ENCODE measurements at places on chromosomes 3 and 15.

DNA sequence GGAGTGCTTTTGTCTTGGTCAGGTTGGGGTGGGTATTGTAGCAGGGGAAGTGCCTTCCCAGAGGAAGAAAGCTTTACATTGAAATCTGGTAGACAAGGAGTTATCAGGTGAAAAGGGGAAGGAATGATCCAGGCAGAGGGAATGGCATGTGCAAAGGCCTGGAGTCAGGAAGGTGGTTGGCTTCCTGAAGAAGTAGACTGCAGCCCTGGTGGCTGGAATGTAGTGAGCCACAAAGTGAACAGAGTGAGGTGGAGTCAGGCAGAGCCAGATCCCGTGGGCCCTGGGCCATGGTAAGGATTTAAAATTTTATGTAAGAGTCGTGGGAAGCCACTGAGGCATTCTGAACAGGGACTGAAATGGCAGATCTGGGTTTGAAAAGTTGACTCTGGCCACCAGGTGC lies 58.3 kb downstream of the RAB11A start:
- no peak for DNase-seq

DNA sequence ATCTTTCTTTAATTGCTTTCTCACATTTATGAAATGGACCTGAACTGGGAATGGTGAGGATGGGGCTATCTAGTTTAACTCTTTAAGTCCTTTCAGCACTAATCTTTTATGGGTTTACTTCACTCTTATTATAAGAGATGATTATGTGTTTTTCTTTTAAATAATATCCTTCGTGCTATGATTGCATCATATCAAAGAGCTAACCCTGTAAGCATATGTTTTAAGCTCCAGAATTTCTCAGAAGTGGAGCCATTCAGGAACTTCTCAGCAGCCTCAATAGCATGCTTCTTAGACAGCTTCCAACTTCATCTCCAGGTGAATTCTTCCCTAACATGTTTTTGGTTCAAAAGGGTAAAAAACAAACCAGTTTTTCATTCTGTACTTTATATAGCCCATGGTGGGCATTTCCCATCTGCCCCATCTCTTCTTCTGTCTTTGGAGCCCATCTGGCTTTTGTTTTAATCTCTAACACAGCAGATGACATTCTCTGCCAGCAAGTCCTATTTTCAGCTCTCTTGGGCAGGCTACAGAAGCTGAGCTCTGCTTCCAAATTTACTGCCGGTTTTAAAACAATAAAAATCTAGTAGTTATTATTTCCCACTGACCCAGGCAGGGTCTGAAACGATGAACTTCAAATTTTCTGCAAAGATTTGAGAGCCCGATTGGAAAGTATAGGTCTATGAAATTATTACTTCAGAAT lies 26.8 kb upstream of the IL1RAP start:
- DNase-seq: no peak

DNA sequence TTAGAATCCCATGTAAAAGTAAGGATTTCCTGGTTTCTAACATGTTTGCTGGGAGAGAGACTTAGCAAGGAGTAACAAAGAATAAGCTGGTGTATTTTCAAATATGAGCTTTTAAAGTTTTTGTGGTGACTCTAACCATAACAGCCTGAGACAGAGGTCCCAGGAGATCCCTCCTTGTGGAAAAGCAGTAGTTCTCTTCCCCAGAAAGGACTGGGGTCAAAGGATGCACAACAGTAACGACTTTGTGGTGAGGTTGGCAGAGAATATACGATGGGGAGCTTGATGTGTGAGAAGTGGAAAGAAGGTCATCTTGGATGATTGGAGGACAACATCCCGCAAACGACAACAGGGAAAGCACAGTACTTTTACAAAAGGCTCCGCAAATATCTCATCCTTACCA lies 38.2 kb downstream of the ABHD5 start:
- DNase-seq: no peak

- no peak for DNase-seq
Measured at GRCh38 chr3:112417696-112418318, 81.5 kb downstream of the BTLA start.

DNA sequence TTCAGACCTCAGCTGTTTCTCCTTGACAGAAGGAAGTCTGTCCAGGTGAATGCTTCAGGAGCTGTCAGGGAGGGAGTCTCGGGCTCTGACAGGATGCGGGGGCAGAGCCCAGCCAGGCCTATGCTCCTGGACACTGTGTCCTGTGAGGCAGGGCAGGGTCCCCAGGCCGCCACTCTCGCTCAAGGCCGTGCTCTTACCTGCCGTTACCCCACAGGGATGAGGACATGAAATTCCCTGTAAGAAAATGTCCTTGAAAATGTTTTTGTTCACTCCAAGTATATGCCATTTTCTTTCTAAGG lies 63.9 kb downstream of the BOC start:
- no peak for DNase-seq

DNA sequence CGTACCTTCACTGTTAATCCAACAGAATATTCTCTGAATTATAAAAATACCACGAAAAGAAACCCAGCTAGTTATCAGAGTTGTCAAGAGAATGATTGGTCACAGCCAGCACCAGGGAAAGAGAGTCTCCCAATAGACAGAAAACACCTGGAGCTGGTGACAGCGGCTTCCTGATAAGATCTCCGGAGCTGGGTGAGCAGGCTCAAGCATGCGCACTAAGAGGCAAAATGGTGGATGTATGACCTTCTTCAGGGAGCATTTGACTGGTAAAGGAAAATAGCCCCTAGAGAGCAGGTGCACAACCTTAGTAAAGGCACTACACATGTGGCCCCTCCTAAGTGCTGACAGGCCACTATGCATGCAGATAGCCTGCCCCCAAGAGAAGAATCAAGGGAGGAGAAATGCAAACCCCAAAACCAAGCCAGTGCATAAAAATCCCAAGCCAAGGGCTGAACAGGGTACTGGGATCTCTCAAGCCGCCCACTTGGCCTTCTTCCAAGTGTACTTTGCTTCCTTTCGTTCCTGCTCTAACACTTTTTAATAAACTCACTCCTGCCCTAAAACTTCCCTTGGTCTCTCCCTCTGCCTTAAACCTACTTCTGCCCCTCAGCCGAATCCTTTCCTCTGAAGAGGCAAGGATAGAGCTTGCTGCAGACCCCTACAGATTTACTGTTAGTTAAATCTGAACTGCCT lies 93.2 kb downstream of the UACA start:
- DNase-seq: no peak

DNA sequence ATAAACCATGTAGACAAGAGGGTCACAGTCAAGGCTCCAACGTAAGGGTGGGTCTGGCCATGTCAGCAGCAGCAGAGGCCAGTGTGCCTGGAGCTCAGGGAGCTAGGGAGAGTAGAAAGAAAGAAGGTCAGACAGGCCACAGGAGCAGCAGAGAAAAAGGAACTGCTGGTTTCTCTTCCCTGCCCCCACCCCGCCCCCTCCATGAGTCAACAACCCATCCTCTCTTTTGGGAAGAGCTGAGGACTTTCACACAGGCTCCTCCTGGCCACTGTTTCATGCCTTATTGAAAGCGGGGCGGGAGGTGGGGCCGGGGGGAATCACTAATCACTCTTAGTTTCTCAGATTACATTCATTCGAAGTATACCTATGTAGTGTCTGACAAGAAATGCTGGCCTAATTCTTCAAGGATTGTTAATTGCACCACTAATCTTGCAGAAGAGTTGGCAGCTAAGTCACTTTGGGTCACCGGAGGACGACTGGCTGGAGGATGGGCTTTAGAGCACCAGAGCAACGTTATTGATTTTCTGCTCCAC lies 9.1 kb upstream of the SCG3 start:
- no peak for DNase-seq

GRCh38 chr15:44780608-44781007 lies 44.3 kb downstream of the TRIM69 start:
- no peak for DNase-seq

DNA sequence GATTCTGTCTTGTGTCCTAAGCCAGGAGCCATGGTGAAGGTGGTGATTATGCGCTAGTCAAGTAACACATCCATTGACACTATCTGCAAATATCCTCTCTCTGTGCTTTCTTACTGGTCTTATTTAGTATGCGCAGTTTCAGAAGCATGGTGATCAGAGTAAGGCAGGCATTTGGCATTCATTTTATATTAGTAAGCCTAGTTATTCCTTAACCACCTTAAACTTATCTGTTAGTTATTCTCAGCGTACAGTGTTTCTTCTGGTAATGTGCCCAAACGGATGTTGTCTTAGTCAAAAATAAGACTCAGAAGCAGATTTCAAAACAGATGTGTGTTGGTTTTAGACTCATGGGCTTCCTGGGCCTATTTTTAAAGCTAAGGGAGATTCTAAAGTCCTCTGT lies 329.2 kb downstream of the GRM7 start:
- DNase-seq: no peak

DNA sequence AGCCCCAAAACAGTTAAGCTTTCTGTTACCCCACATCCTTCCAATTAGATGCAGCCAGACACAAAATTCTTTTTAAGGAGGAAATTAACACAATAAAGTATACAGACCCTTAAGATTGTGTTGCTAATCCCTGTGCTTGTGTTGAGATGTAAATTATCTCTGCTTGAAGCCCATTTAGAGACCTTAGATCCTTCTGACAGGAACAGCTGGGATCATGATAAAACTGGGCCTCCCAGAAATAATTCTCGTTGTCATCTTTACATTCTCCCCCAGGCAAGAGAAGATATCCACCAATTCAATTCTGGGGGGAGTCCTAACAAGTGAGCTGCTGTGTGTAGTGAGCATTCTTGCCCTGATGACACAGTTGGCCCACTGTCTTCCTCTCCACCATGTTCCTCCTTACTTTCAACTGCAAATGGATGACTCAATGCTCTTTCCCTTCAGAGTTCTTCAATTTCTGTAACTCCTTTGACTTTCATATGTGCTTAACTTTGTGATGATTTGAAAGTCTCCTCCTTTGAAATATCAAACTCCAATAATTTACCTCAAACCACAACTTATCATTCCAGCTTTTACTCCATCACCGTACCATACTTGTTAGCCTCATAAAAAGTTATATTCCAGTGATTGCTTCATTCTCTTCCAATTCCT lies 186.6 kb downstream of the RAP2B start:
- no peak for DNase-seq

DNA sequence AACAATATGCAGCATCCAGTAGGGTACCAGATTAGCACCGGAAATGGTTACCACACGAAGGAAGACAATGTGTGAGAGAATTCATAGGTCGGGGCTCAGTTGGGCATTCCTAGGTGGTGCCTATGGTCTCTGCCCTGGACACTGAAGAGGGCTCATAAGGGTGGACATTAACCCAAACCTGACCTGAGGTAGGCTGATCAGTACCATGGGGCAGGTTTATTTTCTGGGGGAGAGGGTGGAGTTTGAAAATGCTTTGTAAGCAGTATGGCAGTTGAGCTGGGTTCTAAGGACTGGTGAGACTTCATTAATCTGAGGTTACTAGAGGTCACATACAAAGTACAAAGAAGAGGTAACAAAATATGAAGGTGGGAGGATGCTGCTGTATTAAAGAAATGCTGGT lies 68.4 kb downstream of the RPL22L1 start:
- no peak for DNase-seq
